Lower leg skin (tissue), 4 donors: ENCODE measurements at places on chromosomes 2 and 18. TPM values are rescaled to one million over a fixed set of nuclear protein-coding genes. Genes with fewer than 3 reads are reported as not detected.

The RPL31 gene
- total RNA-seq, result 1,375 TPM

The CFAP53 gene
- total RNA-seq, result 0.37 TPM

The EFHD1 gene
- total RNA-seq, result 8.3 TPM

The VWC2L gene
- total RNA-seq, result not detected

The UGT1A5 gene
- total RNA-seq, result 0.80 TPM

The CCDC68 gene
- 1.3 TPM for total RNA-seq

The RGPD4 gene
- not detected for total RNA-seq

The KIF5C gene
- total RNA-seq, result 1.3 TPM

The FN1 gene
- total RNA-seq, result 38.2 TPM

The NTSR2 gene
- not detected for total RNA-seq

The EPG5 gene
- total RNA-seq, result 40.3 TPM

The SLC5A7 gene
- not detected for total RNA-seq

The FSHR gene
- total RNA-seq, result not detected

The SF3B6 gene
- 87.0 TPM for total RNA-seq

The TBC1D8 gene
- 48.4 TPM for total RNA-seq

The FBXO41 gene
- 2.9 TPM for total RNA-seq

The MRPL33 gene
- total RNA-seq, result 64.9 TPM

The CPLX4 gene
- total RNA-seq, result not detected

The EHD3 gene
- total RNA-seq, result 3.1 TPM

The CAPN13 gene
- 0.10 TPM for total RNA-seq

The TUBB8B gene
- total RNA-seq, result not detected

The CNRIP1 gene
- 5.7 TPM for total RNA-seq

The TUBA3E gene
- not detected for total RNA-seq

The AKAIN1 gene
- not detected for total RNA-seq

The UGT1A8 gene
- total RNA-seq, result not detected

The ILKAP gene
- 27.2 TPM for total RNA-seq

The PPP4R1 gene
- total RNA-seq, result 129 TPM

The EGR4 gene
- not detected for total RNA-seq

The SULT1C2 gene
- not detected for total RNA-seq

The SLC4A3 gene
- 2.1 TPM for total RNA-seq

The PLA2R1 gene
- total RNA-seq, result 18.3 TPM

The ALPG gene
- total RNA-seq, result not detected

The MC4R gene
- not detected for total RNA-seq

The ABCB11 gene
- 0.46 TPM for total RNA-seq

The TMEM163 gene
- not detected for total RNA-seq

The SKA1 gene
- total RNA-seq, result 0.07 TPM

The CD28 gene
- 0.45 TPM for total RNA-seq

The C2orf81 gene
- total RNA-seq, result 1.3 TPM

The KCNIP3 gene
- 8.0 TPM for total RNA-seq

The SLC35G4 gene
- total RNA-seq, result not detected

The KCNJ13 gene
- total RNA-seq, result 5.0 TPM

The KLHL29 gene
- 10.1 TPM for total RNA-seq
